Stimulated activated CD4-positive, alpha-beta T cell treated with anti-CD3 and anti-CD28 coated beads, Interleukin-12 subunit alpha, Interleukin-12 subunit beta, amount 100 ng/mL, for 24 hours (primary cell): ENCODE measurements at places on chromosomes 4 and X.

GRCh38 chr4:17168571-17168970, 270.1 kb upstream of the LDB2 start:
- DNase-seq: no peak

GRCh38 chr4:74181219-74181618, 23.3 kb downstream of the MTHFD2L start:
- no peak for DNase-seq

- peak; percentile 75 for DNase-seq
Observed at GRCh38 chr4:82739287-82740190, 59.1 kb downstream of the SCD5 start.

DNA sequence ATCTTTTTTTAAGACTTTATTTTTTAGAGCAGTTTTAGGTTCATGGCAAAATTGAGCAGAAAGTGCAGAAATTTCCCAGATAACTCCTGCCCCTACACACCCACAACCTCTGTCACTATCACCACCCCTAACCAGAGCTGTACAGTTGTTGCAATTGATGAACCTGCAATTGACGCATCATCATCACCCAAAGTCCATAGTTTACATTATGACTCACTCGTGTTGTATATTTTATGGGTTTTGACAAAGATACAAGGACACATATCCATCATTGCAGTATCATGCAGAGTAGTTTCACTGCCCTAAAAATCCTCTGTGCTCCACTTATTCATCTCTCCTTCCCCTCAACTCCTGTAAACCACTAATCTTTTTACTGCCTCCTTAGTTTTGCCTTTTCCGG, 34.5 kb upstream of the WAS start:
- DNase-seq: no peak

- no peak for DNase-seq
Observed at GRCh38 chr4:15233626-15234025, 194.2 kb upstream of the C1QTNF7 start.

DNA sequence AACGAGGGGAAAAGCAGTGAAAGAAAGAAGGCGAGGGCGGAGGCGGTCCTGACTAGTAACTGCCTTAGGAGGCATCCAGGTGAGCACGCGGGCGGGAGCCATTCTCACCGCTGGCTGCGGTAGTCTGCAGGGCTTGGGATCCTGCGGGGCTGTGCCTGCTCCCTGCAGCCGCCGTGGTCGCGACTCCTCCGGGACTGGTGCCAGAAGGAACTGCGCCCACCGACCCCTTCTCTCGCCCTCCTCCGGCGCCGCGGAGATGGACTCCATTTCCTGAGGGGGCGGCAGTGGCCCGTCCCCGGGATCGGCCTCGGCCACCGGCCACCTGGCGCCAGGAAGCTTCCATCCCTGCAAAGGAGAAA, 543 bp downstream of the NFXL1 start:
- peak; percentile 14 for DNase-seq

DNA sequence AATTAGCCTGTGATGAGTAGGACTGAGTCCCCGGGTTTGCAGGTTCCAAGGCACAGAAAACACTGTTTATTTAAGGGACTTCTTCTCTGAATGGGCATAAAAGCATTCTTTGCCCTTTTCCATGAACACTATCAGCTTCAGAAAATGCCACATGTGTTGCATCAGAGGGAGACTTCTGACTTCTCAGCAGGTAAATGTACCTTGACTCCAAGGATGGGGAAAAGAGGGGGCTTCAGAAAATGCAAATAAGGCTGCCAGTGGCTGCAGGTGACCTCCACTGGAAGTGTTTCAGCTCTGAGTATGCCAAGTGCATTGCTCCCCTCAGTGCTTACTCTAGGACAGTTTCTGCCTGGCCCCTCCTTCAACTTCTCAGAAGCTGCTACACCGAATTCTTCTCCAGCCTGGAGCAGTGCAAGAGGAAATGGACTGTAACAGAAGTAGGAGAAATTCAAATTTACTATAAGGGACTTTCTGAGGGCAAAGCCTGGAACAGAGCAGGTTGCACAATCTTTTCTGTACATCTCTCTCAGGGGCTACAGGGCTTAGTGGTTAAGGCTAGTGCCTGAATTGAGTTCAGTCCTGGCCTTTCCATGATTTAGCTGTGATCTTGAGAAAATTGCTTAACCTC, 233.2 kb downstream of the PTTG2 start:
- no peak for DNase-seq

DNA sequence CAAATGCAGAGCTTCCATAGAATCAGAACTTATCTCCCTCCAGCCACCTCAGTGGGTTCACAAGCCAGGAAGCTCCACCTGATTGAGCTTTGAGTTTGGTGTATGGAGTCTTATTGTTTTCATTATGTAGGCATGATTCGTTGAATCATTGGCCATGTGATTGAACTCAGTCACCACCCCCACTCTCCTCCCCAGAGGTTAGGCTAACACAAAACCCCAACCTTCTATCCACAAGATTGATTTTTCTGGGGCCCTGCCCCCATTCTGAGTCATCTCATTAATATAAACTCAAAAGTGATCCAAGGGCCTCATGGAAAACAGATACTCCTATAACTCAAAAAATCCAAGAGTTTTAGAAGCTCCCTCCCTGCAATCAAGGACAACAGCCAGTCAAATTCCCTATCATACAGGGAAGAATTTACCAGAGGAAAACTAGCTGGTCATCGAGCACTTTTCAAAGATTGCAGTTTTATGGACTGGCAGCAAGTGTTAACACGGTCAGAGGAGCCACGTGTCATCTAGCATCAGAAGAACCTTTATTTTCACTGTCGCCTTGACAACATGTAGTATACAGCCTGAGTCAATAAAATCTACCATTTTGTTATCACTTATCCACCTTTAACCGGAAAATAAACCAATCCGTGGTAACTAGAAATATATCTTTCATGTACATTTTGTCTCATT, 35.9 kb upstream of the GUCY1B1 start:
- DNase-seq: no peak

DNA sequence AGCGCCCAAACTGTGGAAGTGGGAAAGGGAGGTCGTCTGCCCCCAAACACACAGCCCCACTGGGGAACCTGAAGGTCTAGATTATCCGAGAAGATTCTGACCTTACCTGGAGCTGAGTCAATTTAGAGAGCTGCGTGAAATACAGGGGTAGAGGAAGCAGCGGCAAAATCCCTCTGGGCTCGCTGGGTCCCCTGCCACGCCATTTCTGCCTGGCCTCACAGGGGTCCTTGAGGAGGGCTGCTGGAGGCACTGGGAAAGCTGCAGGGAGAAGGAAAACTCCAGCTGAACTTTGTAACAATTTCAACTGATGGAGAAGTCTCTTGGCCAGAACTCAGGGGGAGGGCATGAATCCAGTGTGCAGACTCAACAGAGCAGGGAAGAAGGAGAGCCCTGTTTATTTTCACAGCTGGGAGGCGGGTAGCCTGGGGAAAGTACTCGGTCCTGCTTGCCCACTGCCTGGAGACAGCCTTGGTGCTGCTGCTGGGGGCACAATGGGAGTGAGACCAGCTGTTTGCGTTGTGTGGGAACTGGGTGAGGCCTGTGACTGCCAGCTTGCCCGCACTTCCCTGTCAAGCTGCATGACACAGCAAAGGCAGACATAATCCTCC, 93.2 kb upstream of the MAPK10 start:
- DNase-seq: no peak

GRCh38 chr4:123349421-123350190, 47.0 kb upstream of the SPRY1 start:
- DNase-seq: no peak

DNA sequence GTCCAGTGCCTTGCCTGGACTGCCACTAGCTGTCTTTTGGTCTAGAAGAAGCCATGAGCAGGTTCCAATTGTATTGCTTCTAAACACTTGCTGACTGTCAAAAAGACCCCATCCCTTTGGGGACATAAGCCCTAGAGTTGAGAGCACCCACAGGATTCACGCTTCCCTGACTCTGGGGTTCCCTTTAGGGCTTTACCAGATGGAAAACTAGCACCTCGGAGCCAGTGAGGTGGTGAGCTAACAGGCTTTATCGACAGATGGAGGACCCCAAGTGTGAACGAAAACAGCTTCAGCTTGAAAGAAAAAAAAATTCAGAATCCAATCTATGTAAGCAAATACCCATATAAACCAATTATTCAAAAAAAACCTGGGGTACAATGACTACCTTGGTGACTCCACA, 90.8 kb downstream of the NAA11 start:
- no peak for DNase-seq

- DNase-seq: peak; percentile 40
Observed at GRCh38 chr4:14783011-14783877, 219.0 kb upstream of the CPEB2 start.

- no peak for DNase-seq
Observed at GRCh38 chr4:76153356-76153755, 5.2 kb upstream of the NUP54 start.

DNA sequence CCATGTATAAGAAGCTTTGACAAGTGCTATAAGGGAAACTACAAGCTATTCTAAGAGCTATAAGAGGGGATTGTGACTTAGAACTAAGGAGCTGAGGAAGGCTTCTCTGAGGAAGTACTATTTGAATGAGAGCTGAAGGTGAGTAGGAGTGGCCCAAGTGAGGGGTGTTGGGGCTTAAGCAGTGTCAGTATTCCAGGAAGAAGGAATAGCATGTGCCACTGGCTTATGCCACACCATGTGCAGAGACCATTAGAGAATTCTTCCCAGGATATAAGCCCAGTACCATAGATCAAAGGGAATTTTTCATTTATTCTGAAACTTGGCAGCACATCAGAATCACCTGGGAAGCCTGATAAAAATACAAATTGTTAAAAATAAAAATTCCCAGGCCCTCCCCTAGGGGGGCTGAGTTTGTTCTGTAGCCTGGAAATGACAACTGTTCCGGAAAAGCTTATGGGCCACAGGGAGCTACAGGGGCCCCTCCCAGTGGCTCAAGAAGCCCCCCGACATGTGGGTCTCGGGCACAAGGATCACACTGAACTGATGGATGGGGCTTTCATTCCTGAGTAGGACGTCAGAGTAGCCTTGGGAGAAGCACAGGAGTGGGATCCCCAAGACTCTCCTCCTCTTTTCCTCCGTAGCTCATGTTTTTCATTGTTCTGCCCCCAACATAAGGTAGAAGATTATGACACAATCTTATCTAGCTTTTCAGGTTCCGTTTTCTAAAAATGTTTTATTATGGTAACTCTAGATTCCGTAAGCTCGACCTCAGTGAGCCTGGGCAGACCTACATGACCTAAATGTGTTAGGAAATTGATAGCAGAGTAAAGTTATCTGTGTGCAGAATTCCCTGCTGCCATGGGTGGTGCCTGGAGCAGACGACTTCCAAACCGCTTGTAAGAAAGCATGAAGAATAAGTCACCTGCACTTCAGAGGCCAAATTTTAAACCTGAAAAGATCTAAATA, 119.3 kb downstream of the AFF1 start:
- no peak for DNase-seq

DNA sequence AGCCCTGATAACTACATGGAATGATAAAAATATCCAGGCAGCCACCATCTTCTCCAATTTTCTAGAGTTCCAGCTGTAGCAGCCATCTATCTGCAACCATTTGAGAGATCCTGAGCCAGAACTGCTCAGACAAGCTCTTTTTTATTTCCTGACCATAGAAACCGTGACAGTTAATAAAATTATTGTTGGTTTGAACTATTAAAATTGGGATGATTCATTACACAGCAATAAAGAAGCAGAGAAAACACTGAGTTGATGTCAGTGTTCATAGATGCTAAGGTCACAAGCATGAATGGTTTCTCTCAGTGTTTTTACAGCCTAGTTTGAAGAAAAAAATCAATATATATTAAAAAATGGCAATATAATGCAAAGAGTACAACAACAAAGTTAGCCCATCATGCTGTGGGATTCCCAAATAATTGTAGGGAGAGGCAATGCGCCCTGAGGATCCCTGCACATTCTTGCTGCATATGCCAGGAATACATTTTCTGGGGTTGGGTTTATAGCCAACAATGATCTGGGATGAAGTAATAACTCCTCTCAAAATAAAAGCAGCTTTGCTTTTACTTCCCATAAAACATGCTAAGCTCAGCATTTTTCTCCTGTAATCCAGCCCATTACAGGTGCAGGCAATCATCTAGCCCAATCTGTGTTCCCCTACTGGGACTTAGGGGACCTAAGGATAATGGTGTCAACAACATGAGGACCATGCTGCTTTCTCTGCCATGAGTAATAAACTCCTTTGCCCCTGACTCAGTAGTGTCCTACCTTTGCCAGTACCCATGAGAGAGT, 84.0 kb downstream of the PABPC4L start:
- DNase-seq: no peak
